ENCODE measurements at places on chromosomes 7 and 10.

GRCh38 chr10:109889867-109890266 lies 33.4 kb downstream of the XPNPEP1 start:
- DNase-seq: no peak

- DNase-seq: no peak
These were observed 77.5 kb upstream of the CACUL1 start for GRCh38 chr10:118832241-118832651.

DNA sequence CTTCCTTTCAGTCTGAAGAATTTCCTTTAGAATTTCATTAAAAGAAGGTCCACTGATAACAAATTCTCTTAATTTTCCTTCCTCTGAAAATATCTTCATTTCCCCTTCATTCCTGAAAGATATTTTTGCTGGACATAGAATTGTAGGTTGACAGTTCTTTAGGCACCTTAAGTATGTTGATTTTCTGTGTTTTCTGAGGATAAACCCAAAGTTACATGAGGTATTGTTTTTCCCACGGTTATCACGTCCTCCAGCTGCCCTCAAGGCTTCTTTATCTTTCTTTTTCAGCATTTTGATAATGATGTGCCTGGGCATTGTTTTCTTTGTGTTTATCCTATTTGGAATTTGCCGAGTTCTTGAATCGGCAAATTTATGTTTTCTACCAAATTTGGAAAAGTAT lies 105.3 kb downstream of the ELFN1 start:
- DNase-seq: no peak

GRCh38 chr7:38465956-38466355 lies 165.2 kb downstream of the AMPH start:
- DNase-seq: no peak

GRCh38 chr10:47159361-47160260 lies 140.4 kb upstream of the GDF10 start:
- DNase-seq: no peak
